ENCODE measurements at places on chromosomes 5 and 9.

DNA sequence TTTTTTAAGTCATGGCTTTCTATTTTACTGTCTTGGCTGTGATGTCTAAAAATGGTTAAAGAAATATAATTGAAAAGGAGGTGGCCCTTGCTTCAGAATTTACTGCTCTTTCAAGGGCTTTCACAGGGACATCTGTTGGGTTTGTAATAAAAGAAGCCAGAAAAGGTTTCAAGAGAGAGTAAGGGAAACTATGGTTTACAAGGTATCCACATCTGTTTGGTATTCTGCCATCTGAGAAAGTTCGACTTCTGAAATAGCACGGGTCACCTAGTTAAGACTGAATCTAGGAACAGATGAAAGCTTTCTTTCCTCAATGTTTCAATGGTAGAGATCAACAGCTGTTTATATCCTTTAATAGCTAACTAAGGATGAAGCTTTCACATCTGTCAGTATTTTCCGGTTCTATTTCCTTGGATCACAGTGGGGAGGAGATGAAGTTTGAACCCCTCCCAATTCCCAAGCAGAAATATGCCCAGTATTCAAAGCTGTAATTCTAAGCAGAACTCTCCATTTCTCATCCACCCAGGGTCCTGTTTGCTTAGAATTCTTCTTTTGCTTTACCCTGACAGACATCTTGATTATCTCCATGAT lies 72.8 kb upstream of the IFNK start:
- no peak for DNase-seq

- DNase-seq = no peak
These were observed 7.4 kb upstream of the ADAM19 start for GRCh38 chr5:157582731-157583620.

GRCh38 chr5:141343953-141344463 lies 379 bp downstream of the PCDHGA3 start:
- no peak for DNase-seq

GRCh38 chr5:58300346-58300895 lies 159.5 kb downstream of the PLK2 start:
- no peak for DNase-seq

- DNase-seq = no peak
These were observed 72.2 kb downstream of the LHFPL2 start for GRCh38 chr5:78576376-78576775.

DNA sequence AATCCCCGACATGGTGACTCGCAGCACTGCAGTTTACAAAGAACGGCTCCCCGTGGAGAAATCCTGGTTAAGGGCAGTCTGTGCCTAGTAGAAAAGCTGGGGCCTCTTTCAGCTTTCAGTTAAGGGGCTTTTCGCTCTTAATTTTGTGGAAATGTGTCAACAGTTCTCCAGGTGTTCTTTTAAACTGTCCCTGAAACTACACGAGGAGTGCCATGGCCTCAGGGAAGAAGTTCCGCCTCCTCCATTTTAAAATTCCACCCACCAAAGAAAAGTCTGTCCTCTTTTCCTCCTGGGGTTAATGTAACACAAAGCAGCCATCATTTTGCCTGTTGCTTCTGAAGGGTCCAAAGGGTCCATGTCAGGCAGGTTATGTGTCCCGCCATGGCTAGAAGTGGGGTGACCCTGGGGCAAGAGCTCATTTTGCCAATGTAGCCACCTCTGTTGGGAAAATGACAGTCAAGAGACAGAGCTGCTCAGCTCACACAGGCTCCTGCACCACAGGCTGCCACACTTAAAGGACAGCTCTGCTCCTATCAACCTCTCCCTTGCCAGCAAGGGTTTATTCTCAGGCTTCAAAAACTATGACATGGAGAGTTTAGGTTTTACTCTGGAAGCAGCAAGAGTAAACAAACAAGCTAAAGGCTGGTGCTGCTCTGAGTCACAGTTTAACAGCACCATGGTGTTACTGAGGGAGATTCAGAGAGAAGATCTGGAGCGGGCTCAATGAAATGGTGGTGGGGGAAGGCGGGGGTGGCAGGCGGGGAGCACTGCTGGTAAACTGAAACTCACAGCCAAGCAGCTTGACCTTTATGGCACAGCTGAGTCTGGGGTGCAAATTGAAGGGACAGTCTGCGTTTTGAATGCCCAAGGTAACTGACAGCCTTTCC lies 3.2 kb downstream of the WHRN start:
- DNase-seq = no peak

Data from stimulated activated CD8-positive, alpha-beta memory T cell treated with anti-CD3 and anti-CD28 coated beads, Interleukin-4, amount 100 ng/mL, for 1 hour (primary cell).